ENCODE measurements at places on chromosomes 13 and 19. TPM values are rescaled to one million over a fixed set of nuclear protein-coding genes. Genes with fewer than 3 reads are reported as not detected.

DNA sequence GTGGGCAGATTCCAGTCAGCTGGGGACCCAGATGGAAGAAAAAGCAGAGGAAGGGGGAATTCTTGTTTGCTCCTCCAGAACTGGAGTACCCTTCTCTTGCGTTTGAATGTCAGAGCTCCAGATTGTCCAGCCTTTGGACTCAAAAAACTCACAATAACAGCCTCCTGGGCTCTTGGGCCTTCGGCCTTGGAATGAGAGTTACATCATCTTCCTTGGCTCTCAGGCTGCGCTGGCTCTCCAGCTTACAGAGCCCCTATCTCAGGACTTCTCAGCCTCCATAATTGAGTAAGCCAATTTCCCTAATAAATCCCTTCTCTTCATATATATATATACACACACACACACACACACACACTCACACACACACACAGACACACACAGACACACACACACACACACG, 1215.7 kb upstream of the SLC10A2 start:
- no peak for DNase-seq

DNA sequence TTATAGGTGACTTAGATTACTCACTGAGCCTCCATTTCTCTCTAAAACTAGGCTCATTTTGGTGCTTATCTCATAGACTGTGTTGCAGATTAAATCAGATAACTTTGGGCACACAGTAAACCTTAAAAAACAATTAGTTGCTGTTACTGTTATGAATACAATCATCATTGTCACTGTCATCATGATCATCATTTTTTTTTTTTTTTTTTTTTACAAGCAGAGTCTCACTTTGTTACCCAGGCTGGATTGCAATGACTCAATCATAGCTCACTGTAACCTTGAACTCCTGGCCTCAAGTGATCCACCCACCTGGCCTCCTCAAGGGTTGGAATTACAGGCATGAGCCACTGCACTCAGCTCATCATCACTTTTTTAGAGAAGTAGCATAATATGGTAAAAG, 60.0 kb downstream of the VWA8 start:
- no peak for DNase-seq

The CPT1C gene
- total RNA-seq, result 9.6 TPM

DNA sequence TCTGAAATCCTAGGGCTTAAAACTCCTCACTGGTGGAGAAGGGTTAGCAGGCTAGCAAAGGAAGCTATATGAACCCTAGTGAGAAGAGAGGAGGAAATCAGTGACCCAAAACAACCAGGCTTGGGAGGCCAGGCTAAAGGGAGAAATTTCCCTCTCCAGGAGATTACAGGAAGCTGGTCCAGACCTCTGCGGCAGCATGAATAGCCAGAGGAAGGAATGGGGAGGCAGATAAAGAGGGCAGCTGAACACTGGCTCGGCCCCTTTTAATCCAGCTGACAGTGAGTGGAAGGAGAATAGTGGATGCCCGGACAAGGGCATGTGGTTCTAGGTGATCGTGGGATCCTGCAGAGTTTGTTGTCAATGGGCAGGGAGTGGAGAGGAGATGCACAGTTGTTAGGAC, 130.6 kb downstream of the COG6 start:
- peak; percentile 92 for DNase-seq

The KLK3 gene
- not detected for total RNA-seq

The MEIOSIN gene
- total RNA-seq, result not detected

- no peak for DNase-seq
Measured at GRCh38 chr13:39373145-39373544, 229.8 kb downstream of the LHFPL6 start.

The DNAAF3 gene
- total RNA-seq, result 0.26 TPM

The EPSTI1 gene
- total RNA-seq, result 2.3 TPM

- no peak for DNase-seq
Measured at GRCh38 chr19:21674454-21674853, 92.9 kb downstream of the ZNF100 start.

The CGB5 gene
- not detected for total RNA-seq

The KLC3 gene
- total RNA-seq, result 0.25 TPM

- DNase-seq, result peak; percentile 55
Measured at GRCh38 chr13:48234566-48235340, 1.7 kb downstream of the ITM2B start.

The ZNF57 gene
- total RNA-seq, result 3.7 TPM
